ENCODE measurements at places on chromosomes 4 and X.

GRCh38 chr4:1598206-1599025 is 85.7 kb downstream of the FAM53A start:
- no peak for DNase-seq

DNA sequence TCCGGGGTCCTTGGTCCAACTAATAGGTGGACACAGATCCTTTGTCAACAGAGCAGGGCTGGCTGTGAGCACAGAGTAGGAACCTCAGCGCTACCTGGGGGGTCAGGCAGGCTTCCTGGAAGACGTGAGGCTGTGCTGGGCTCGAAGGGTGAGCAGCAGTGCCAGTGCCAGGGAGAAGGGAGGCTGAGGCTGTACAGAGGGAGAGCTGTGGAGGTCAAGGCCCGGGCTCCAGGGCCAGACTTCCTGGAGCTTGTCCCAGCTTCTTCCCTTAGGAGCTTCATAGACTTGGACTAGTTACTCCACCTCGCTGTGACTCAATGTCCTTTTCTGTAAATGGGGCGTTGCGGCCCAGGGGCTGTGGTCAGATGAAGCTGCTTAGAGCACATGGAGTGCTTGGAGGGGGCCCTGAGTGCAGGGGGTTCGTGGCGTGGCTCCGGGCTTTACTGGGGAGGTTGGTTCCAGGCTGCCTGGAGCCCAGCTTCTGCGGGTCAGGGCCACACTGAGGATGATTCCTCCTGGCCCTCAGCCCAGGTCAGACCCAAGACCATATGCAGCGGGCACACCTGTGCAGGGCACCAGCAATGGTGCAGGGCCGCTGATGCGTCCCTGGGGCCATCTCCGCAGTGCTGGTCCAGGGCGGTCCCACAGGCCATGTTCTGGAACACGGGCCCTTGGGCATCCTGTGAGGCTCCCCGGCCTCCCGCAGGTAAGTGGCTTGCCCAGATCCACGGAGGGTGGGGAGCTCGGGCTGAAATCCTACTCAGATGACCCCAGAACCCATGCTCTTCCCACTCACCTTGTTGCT is 98.1 kb downstream of the DCTD start:
- DNase-seq, result no peak

- no peak for DNase-seq
These were observed 182.1 kb upstream of the DIAPH2 start for GRCh38 chrX:96502507-96502906.

GRCh38 chr4:126807132-126807531 is 825.6 kb upstream of the INTU start:
- DNase-seq, result no peak

- DNase-seq, result no peak
These were observed 354.1 kb downstream of the GRIA2 start for GRCh38 chr4:157574606-157575005.

DNA sequence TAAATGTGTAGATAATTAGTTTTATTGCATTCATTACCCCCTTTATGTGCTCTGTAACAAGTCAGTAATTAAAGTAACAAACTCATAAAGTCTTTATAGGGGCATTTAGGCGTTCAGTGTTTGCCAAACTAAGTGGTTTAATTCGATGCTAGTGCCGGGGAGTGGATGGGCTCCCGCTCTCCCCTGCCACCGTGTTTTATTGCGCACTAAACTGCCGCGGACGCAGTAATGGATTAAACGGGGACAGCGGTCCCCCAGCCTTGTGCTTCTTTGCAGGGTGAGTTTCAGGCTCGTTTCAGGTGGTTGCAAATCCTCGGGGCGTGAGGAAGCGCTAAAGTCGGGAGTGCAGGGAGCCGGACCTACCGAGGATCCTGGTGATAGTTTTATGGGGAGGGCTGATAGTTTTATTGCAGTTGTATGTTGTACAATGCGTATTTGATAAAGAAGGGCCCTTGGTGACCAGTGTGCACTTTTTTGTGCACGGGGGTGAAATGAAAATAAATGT is 1.6 kb upstream of the PHOX2B start:
- no peak for DNase-seq

GRCh38 chr4:173919196-173919595 is 364.3 kb downstream of the FBXO8 start:
- no peak for DNase-seq

GRCh38 chrX:49204709-49205108 is 4.7 kb upstream of the SYP start:
- no peak for DNase-seq

- DNase-seq, result no peak
These were observed 163.2 kb downstream of the PRKX start for GRCh38 chrX:3550160-3550751.

DNA sequence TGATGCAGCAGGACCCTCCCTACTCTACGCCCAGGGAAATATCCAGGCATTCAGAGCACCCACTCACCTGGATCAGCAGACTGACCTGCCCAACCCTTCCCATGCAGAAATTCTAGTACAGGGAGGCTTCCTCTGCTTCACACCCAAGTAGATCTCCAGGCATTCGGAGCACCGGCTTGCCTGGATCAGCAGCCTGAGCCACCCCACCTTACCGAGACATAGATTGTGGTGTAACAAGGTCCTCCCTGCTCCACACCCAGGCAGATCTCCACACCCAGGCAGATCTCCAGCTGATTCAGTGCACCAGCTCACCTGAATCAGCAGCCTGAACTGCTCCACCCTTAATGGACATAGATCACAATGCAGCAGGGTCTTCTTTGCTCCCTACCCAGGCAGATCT is 215.1 kb upstream of the CPEB2 start:
- DNase-seq, result no peak

DNA sequence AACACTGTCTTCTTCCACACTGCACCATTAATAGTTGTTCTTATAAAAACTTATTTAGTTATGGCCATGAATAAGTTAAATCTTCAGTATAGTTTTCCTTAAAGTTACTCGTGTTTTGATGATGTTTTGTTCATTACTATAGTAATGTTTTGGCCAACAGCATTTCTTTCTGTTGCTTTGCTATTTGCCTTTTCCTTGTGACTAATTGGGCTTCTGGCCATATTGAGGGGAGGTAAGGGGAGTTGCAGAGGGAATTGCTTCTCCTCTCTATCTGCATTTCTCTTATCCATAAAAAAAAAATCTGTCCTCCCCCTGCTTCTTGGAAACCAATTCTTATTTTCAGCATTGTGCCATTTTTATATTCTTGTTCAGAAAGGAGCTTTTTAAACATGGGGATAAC is 42.7 kb upstream of the ZCCHC12 start:
- no peak for DNase-seq

- DNase-seq, result no peak
These were observed 93.9 kb upstream of the CBR4 start for GRCh38 chr4:169103966-169104412.

- DNase-seq, result no peak
These were observed 158.1 kb downstream of the FHIP1A start for GRCh38 chr4:151567056-151567455.

DNA sequence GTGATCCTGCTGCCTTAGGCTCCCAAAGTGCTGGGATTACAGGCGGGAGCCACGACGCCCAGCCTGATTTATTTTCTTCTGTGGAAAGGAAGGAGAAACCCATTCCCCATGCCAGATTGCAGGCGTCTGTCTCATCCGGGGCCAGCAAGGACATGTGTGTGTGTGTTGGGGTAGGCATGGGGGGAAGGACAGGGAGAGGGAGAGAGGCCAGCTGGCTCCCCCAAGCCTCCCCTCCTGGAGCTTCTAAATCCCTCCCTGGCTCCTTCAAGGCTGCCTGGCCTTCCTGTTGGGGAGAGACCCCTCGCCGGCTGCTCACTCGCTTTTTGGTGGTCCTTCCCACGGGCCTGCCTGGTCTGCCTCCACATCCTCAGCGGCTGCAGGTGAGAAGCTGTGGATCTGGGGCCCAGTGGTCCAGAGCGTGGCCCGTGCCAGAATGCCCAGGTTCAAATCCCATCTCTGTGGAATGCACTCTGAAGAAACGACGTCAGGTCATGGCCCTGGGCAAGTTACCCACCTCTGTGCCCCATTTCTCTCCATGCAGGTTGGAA is 1.3 kb upstream of the PLXNB3 start:
- DNase-seq, result peak; percentile 51

DNA sequence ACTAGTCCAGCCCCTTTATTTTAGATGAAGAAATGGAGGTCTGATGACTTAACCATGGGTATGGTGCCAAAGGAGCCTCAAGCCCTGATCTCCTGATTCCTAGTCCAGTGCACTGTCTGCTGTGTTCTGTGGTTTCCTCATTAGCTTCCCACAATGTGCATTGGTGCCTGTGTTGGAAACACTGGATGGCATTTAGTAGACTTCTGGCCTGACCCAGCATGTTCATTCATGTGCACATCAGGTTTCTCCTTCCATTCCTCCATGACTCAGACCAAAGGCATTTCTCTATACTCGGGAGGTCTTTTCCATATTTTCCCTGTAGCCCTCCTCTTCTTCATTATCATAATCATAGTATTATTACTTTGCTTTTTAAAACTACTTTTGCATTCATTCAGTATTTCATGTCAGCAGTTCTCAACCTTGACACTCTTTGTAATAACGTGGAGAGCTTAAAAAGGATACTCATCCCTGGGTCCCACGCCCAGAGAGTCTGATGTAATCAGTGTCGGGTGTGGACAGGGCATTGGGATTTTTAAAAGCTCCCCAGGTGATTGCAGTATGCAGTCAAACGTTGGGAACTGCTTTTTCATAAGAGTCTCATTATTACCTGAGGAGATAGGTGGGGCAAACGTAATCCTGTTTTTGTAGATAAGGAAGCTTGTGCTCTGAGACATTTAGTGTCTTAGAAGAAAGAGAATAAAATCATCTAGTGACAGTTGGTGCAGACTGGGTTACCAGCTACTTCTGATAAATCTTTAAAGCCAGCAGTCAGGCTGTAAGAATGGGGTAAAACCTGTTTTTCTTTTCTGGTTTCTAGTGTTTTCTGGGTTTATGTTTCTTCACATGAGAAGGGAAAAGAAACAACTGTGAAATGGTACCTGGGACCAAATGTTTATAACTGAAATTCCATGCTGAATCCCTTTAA is 40.9 kb upstream of the XK start:
- no peak for DNase-seq

DNA sequence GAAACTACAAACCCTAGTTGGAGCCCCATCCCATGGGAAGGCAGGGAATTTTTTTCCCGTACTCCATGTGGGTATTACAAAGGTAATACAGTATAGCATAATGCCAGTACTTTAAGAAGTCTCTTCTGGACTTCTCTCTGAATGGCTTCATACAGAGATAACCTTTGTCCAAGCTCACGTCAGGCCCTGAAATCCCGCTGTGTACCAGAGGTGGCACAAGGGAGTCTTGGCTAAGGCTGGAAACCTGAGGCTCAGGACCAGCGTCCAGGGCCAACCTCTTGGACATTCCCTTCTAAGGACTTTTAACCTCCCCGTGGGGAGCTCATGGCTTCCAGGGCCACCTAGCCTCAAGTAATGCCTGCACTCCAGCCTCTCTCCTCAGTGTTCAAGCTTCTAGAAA is 338.9 kb upstream of the FAM241A start:
- DNase-seq, result no peak

DNA sequence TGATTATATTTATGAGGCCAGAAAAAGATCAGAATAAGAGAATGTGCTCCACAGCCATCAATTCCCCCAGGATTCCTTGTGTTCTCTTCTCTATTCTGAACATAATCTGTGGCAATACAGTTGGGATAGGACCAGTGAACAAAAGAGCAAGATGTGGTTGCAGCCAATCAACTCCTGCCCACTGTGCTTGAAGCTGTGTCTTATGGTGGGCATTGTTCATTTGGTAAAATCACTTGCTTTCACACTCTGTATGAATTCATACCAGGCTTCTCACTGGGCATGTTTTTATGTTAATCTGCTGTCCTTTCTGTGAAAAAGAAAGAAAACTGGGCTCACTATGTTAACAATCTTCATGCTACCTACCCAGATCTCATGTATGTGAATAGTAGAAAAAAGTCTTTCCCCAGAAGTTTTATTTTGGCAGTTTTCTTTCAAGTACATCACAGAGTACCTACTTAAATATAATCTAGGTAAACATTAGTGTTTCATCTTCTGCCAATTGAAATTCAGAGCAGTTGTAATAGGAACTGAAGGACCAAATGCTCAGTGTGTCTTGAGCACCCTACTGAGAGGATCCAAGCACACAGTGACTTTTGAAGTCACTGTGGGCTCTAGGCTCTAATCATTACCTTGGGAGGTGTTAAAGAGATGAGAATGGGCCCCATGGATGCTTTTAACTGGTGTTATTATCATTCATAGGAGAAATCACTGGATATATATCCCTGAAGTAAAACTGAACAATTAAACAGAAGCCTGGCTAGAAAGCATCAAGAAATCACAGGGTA is 429.2 kb upstream of the TRAM1L1 start:
- DNase-seq, result no peak

DNA sequence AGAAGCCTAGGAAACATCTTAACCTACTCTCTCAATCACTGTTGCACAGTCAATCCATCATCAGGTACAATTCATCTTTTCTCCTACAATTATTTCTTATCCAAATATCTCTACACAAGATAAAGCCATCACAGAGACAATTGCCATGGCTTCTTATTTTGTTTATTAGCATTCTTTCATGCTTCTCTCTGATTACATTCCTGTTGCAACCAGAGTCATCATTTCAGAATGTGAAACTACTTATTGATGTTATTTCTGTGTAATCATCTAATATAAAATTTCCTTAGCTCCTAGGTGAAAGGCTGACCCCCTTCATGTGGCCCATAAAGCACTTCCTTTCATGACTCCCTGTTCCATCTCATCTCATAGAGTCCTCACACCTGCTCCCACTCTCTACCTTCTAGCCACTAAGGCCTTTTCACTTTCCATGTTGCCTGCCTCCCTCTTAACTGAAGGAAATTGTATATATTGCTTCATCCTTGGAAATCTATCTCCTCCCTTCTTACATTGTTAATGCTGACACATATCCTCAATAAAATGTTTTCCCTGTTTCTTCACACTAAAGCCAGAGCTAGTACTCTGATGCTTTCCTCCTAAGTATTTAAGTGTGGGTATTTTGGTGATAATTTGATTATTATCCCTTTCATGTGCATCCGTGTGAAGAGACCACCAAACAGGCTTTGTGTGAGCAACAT is 829.9 kb downstream of the FAT4 start:
- DNase-seq, result no peak

GRCh38 chr4:85821688-85822455 is 346.9 kb downstream of the ARHGAP24 start:
- DNase-seq, result no peak

DNA sequence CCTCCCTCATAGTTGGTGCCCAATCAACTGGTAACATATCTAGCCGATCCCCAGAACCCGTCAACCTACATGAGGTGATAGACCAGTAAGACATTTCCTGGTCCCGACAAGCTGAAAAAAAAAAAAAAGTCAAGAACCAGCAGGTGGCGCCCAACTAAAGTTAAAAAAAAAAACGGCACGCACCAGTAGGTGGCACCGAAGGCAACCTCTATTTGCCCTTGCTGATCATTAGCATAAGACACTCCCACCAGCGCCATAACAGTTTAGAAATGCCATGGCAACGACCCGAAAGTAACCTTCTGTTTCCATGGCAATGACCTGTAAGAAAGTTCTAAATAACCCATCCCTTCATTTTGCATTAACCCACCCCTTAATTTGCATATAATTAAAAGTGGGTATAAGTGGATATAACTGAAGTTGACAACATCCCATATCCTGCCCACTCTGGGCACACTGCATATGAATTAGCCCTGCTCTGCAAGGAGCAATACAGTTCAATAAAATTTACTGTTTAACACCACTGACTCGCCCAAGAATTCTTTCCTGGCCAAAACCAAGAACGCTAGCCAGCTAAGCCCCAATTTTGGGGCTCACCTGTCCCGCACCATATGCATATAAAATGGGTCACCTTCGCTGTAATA is 83.9 kb upstream of the SPANXB1 start:
- no peak for DNase-seq

- DNase-seq, result no peak
These were observed 4.3 kb upstream of the MAP7D3 start for GRCh38 chrX:136255541-136255940.
